RWPE1 (cell line): ENCODE measurements at places on chromosomes 1 and 21.

- DNase-seq, result no peak
Observed at GRCh38 chr1:43382027-43382779, 7.4 kb downstream of the MED8 start.

DNA sequence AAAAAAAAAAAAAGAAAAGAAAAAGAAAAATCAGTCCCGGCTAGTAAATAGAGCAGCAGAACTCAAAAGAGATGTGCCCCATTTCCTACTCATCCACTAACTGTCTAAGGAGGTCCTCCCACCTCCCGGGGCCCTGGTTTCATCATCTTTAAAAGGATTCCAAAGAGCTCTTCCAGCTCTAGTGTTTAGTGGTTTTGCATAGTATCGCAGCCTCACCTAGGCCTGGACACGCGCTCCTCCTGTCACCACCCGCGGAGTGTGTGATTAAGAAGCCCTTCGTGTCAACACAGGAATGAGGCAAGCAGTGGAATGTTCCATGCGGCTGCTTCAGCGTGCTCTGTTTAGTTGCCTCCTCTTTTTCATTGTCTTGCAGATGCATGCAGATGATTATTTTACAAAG, 49.0 kb downstream of the LBR start:
- peak; percentile 88 for DNase-seq

DNA sequence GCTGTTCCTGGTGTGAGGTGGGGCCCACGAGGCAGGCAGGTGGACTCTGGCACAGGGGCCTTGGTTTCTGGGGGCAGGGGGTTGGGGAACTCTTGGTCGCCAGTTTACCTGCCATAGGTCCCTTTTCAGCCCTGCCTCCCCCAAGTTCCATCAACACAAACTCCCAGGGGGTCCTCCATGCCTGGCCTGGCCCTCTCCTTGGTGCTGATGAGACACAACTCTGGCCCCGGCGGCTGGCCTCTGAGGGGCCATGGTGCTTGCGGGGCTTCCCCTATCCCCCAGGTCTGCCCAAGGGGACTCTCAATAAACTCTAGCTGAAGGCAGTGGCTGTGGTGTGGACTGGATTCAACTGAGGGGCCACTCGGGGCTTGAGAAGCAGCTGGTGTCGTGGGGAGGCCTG, 16.0 kb downstream of the HTR6 start:
- no peak for DNase-seq

DNA sequence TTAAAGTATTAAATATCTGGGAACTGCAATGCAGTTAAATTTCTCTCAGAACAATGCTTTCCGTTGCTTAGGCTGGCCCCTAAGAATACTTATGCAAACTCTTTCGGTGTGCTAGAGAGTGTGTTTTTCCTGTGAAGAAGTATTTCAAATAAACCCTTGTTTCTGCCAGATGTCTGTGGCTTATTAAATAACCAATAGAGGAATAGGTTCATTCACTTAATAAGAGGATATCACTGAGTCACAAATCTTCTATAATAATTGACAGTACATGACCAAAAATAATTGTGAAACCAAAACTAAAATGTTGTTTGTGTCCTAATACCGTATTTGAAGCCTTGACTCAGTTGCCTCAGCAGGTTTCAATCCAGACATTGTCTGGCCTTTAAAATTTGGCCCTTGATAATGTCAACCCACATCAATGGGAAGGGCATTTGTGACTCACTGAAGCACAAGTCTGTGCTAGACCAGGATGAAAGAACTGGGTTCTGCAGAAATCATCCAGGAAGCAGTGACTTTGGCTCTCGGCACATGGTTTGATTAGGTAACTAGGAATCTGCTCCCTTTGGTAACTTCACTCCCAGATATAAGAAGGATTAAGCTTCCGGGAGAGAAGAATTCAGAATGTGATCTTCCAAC, 104.2 kb upstream of the BARHL2 start:
- peak; percentile 62 for DNase-seq

- DNase-seq, result peak; percentile 28
Observed at GRCh38 chr1:71861022-71861421, 421.3 kb downstream of the NEGR1 start.

- no peak for DNase-seq
Observed at GRCh38 chr1:38092256-38092655, 45.7 kb upstream of the POU3F1 start.

GRCh38 chr1:1614204-1614953, 921 bp upstream of the MIB2 start:
- DNase-seq, result no peak

- no peak for DNase-seq
Observed at GRCh38 chr1:32774950-32775634, 42.1 kb downstream of the YARS1 start.

DNA sequence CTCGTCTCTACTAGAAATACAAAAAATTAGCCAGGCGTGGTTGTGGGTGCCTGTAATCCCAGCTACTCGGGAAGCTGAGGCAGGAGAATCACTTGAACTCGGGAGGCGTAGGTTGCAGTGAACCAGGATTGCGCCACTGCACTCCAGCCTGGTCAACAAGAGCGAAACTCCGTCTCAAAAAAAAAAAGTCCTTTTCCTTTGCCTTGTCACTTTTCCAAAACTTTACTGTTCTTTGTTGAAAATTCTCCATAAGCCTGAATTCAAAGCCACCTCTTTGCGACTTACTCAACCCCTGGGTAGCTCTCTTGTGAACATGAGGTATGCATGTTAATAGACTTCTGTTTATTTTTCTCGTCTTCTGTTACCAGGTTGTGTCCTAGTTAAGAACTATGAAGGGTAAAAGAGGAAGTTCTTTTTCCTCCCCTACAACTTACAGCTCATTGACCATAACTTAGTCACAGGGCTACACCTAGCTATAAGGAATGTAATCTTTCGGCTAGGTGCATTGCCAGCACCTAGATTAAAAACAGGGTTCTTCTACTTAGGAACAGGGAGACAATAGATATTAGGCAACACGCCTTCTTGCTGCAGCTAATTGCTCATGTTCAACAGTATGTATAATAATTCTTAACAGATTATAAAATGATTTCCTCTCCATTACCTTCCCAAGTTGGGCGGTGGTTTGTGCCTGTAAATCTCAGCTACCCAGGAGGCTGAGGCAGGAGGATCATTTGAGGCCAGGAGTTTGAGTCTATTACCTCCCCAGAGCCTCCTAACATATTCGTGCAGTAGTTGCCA, 40.9 kb downstream of the PTAFR start:
- peak; percentile 74 for DNase-seq

DNA sequence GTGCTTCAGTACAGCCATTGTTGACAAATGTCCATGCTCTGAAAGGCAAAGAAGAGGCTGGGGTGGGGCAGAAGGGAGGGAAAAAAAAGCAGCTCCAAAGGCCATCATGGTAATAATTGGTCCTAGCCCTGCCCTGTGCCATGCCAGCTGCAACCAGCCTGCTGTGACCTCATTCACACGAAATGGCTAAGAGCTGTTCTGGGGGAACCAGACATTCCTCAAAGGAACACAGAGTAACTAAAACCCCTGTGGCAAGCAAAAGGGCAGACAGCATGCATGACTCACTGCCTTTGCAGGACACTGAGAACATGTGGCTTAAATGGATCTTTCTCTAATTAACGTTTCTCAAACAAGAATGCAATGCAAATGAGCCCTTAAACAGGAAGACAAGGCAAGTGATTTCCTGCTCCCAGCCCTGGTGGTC, 42.3 kb downstream of the STYXL2 start:
- DNase-seq, result peak; percentile 61

DNA sequence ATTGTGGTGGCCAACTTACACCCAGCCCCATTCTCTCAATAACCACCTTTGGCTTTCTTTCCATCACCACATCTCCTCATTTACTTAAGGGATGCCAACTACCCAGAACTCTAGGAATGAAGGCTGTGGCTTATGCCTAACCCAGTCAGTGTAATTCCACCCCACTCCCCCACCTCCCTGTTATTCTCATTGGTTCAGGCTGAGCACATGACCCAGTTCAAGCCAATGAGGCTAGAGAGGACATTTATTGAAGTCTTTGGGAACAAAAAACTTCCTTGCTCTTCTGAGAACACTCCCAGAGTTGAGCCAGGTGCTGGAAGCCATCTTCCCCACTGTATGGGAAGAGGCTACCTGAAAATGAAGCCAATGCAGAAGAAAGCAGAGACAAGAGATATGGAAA, 22.8 kb upstream of the CD2 start:
- no peak for DNase-seq

- DNase-seq, result no peak
Observed at GRCh38 chr1:64921771-64922170, 44.6 kb downstream of the JAK1 start.

GRCh38 chr1:115982400-115982799, 6.1 kb downstream of the SLC22A15 start:
- DNase-seq, result no peak

- DNase-seq, result no peak
Observed at GRCh38 chr1:55571767-55572166, 356.6 kb upstream of the USP24 start.
